Mesothelial cell of epicardium (in vitro differentiated cells): ENCODE measurements at places on chromosomes 16 and 17. TPM values are rescaled to one million over a fixed set of nuclear protein-coding genes. Genes with fewer than 3 reads are reported as not detected.

Gene NUBP2
- 62.9 to 65.3 TPM (median 63.6 TPM) in 3 replicates for total RNA-seq

DNA sequence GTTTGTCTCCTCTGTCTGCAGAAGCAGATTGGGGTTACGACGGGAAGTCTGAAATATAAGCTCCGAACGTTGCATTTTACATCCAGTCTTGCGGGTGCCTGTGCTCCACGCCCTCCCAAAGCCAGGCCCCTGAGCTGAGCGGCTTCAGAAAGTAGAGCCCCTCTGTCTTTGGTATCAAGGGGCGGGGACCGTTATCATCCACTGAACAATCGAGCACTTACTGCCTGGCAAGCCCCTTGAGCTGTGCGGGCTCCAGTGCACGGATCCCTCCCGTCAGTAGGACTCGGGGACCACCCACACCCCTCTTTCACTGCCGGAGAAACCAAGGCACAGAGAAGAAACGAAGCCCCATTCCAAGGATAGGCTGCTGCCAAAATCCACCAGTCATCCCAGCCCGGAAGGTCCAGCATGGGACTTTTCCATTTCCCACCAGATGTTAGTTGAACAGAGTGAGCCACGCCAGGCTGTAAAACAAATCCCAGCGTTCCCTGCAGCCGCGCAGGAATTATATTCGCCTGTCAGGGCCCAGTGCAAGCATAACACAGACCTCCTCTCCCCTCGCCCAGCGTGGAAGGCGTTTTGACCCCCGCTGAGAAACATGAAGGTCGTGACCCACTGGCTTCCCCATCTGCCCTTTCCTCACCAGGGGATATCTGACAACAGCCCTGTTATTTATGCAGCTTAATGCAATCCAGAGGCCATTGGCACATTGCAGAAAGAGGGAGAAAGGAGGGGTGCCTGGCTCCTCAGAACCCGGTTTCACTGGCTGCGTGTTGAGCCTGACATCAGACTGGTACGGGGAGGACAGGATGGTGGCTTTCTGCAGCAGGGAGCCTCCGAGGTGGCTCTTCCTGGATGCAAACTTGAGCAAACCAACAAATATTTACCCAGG is 212.2 kb upstream of the FOXF1 start:
- no peak for DNase-seq

DNA sequence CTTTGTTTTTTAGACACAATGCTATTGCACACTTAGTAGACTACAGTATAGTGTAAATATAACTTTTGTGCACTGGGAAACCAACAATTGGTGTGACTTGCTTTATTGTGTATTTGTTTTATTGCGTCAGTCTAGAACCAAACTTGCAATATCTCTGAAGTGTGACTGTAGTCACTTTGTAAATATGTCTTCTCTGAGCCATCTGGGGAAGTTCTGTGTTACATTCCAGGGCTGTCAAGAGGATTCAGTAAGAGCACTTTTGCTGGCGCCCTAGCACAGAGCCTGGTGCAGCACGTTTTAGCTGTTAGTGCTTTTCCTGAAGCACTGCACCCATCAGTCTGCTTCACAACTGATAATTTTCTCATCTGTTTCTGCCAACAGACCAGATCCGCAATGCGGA is 73.2 kb downstream of the NT5M start:
- no peak for DNase-seq

Gene THOC6
- total RNA-seq: 59.8 to 62.4 TPM (median 60.2 TPM) in 3 replicates

Gene GPR142
- 0.18 TPM in 1 of 3 replicates, not detected in the others for total RNA-seq

DNA sequence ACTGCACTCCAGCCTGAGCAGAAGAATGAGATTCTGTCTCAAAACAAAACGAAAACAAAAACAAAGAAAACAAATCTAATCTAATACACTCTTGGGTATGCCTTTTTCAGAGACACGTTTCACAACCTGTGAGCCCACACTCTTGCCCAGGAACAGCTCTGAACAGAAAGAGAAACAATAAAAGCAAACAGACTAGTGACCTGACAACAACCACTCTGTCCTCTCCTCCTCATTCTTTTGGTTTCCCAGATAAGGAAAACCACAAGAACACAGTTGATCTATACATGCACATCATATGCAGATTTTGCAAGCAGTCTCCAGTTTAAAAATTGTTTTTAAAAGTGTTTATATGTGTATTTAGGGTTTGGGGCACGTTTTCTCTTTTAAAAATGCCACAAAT is 1.3 kb downstream of the MKS1 start:
- no peak for DNase-seq

Gene MYH8
- not detected in 3 replicates for total RNA-seq

DNA sequence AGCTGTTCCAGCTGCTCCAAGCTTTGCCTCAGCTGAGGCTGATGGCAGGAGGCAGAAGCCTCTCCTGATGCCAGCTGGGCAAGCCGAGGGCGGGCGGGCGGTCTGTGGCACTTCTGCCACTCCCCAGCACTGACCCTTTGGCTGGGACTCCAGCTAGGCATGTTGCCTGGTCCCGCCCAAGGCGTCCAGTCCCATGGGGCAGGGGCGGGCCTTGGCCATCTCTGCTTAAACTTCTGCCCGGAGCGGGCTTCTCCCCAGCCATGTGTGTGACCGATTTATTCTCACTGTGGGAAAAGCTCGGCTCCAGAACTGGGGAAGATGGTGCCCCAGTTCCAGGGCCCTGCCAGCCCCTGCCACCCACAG is 349.1 kb downstream of the SEC14L1 start:
- no peak for DNase-seq

Gene RDM1
- 2.1 to 3.5 TPM (median 3.4 TPM) in 3 replicates for total RNA-seq

Gene KLHL10
- total RNA-seq: 0.16 to 0.27 TPM in 2 of 3 replicates, not detected in the other

Gene NR1D1
- total RNA-seq: 2.4 to 2.6 TPM (median 2.6 TPM) in 3 replicates

- DNase-seq: no peak
Measured at GRCh38 chr17:5115673-5116651, at the start of gene USP6. Gene USP6 (plus strand): TSS chr17:5116032. CDS start chr17:5130368, 14,336 bp downstream.

DNA sequence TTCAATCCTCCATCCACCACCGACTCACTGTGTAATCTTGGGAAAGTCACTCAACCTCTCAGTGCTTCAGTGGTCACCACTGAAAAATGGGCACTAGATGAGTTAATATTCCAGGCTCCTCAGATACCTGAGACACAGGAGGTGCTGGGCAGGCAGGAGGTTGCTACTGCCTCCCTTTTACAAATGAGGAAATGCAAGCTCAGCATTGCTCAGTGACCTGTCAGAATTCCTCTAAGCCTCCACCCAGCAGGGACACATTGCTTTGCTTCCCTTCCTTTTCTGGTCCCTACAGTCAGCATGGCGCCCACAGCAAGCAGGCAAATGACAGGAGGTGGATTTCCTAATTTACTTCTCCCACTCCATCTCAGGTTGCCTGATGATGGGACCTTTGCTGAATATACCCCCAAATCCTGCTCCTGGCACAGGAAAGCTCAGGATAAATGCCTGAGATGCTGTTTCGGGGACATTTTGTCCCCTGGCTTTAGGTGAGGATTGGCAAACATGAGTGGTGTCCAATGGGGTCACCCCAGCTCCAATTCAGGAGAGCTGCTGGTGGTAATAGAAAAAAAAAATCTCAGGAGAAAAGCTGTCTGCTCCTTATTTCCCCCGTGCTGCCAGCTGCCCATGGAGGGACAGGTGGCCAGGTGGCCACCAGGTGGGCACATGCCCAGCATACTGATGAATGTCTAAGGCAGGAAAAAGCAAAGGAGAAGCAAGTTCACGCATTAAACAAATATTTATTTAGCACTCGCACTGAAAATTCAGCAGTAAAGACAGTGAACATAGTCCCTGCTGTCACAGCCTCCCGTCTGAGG is 5.0 kb upstream of the KRT13 start:
- no peak for DNase-seq

Gene EIF3CL
- 73.8 to 99.7 TPM (median 91.5 TPM) in 3 replicates for total RNA-seq

Gene ABAT
- total RNA-seq: 20.7 to 21.6 TPM (median 21.4 TPM) in 3 replicates

Gene EPOP
- 3.7 to 4.0 TPM (median 3.8 TPM) in 3 replicates for total RNA-seq

Gene ASB16
- total RNA-seq: 0.14 to 0.16 TPM in 2 of 3 replicates, not detected in the other

GRCh38 chr17:49021095-49021767 is 24.0 kb downstream of the IGF2BP1 start:
- no peak for DNase-seq

- no peak for DNase-seq
Measured at GRCh38 chr16:64206862-64207261, 915.0 kb downstream of the CDH11 start.
